ENCODE measurements at places on chromosomes 7 and 10.

DNA sequence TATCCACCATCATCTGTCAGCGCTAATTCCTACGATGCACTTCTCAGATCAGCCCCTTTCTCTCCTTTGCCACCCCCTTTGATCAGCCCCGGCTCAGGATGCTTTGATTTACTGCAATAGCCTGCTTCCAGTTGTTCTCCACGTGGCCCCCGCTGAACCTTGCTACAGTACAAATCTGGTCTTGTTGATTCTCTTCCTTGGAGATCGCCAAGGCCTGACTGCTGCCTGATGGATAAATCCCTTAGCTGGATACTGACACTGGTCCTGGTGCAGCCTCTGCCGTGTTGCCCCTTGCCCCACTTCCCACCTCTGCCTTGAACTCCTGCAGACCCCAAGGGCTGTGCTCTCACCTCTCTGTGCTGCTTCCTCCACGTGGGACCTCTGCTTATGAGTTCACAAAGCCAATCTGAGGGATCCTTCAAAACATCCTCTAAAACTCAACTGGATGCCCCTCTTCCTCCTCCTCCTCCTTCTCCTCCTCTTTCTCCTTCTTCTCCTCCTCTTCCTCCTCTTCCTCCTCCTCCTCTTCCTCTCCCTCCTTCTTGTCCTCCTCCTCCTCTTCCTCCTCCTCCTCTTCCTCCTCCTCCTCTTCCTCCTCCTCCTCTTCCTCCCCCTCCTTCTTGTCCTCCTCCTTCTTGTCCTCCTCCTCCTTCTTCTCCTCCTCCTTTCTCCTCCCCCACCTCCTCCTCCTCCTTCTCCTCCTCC lies 15.3 kb downstream of the PLXNA4 start:
- DNase-seq = no peak

DNA sequence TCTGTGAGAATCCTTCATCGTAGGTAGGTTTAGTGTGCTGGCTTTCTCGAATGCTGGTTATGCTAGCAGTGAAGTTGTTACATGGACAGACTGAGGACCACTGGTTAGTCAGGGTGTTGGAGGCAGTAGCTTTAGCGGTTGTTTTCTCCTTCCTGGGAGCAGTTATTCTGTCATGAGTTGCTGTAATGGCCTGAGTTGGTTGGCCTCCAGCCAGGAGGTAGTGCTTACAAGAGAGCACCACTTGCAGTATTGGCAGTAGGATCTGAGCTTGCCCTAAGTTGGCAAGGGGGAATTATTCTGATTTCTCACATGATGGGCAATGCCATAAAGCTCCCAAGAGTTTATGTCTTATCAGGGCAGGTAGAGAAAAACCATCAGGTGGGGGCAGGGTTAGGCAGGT lies 58.0 kb downstream of the IPMK start:
- no peak for DNase-seq

DNA sequence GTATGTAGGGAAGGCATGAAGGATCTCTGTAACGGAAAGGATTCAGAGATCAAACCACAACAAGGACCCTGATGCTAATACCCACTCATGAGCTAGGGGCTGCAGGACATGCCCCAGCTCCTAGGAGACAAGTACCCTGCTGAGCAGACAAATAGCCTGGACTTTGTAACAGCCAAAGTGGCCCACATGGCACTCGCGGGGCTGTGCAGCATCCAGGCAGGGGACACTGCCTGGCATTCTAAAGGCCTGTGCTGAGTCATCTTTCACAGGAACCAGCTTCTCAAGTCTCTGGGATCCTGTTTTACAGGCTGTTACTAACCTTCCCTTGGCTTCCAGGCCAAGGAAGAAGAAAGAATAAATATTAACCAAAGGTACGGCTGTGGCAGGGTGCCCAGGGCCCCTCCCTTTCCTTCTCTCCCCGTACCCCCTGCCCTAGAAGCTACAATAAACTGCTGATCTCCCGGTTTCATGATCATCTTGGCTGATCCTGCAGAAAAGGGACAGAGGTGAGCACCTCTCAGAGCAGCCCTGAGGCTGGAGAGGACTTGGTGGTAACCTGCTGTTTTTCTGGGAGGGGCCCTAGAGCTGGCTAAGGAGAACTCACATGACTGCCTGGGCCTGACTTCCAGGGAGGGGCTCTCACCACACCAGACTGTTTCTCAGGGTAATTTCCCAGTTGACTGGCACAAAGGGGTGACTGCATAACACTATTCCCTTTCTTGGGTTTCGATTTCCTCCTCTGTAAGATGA lies 4.2 kb upstream of the RPEL1 start:
- no peak for DNase-seq

DNA sequence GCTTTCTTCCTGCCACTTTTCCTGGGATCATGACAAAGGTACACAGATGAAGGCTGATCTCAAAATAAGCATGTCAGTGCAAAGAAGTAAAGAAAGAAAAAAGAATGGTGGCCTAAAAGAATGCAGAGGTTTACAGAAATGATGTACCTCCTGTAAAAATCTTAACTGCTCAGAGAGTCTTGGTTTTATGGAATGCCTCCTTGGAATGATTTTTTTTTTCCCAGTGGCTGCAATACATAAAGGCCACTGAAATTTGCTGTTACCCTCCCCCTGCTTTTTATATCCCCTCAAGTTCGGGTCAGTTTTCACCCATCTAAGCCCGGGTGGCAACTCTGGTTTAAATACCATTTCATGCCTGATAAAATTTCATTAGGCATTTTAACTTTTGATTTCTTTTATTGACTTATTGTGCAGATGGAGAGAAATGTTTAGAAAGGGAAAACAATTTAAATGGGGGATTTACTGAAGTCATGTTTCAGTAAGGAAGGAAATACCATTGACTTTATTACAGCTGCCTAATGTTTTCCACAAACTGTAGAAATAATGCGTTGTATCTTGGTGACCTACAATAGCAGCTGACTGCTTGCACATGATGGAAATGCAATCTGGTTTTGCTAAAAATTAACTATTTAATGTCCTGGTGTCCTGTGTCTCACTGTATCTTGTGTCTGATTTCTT lies 102.5 kb downstream of the SAMD9 start:
- DNase-seq = no peak

DNA sequence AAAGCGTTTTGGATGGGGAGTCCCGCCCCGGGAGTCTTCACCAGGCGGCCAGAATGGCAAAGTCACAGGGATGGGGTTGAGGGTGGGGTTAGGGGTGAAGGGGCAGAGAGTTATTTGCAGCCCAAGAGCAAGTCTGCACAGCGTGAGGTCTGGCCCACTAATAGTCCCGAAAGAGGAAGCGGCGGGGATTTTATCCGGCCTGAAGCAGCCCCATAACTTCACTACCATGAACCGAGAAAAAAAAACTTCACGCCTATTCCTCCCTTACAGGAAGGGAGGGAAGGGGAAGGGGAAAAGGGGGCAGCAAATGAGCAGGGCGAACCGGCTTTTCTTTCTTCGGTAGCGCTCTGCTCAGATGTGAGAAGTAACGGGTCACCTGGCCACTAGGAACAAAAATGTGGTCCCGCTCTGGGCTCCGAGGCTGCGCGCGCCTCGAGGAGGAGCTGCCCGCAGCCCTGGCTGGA lies 712 bp downstream of the ITPRIP start:
- DNase-seq = no peak

GRCh38 chr10:107971973-107972372 lies 807.5 kb upstream of the SORCS1 start:
- DNase-seq = no peak

DNA sequence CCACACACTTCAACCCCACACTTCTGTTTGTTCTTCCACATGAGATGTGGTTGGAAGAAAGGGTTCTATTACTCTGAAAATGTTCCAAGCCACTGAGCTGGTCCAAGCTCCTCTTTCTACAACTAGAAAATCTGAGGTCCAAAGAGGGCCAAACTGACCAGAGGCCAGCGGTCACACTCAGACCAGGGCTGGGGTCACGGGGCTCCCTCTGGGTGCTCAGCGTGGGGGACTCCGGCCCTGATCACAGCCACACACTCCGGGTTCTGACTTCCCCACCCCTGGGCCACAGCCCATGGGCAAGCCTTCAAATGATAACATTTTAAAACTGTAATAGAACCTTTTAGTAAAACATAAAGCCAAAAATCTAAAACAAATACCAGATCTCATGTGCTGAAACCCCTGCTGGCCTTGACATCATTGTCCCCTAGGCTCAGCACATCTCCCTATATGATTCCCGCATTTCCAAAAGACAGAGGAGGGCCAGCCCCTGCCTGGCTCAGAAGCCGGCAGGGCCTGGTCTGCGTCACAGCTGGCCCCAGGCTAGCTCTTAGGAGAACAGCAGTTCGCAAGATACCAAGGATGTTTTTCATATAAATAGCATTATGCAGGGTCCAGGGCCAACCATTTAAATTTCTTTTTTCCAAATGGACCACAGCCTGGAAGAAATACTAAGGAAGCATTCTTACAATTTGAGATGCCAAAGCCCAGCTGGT lies 3.3 kb downstream of the CRYGN start:
- no peak for DNase-seq

All from CD4-positive, alpha-beta memory T cell (primary cell).